ENCODE measurements at places on chromosomes 4 and X. TPM values are rescaled to one million over a fixed set of nuclear protein-coding genes. Genes with fewer than 3 reads are reported as not detected.

DNA sequence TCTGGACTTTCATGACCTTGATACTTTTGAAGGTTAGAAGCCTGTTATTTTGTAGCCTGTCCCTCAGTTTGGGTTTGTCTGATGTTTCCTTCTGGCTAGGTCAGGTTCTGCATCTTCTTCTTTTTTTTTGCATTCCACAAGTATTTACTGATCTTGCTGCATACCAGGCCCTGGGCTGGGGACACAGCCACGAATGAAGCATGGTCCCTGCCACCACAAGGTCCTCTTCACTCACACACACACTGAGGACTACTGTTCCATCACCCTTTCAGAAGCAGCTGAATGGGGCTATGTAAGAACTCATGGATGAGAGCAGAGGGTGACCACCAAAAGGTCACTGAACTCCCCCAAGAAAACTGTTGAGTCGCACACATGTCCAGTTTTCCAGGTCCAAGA, 39.2 kb downstream of the USP11 start:
- no peak for ATAC-seq

DNA sequence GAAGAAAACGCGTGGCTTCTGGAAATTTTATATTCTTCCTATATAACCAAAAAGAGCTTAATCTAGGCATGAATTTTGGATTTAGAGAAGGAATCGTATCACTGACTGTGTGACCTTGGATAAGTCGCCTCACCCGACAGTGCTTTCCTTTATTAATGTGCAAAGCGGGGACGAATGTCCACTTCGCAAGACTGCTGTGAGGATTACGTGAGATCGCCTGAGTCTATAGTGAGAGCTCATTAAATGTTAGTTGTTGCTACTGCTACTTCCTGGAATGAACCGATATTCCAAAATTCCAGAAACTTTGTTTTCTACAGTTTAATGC, 448 bp upstream of the TBC1D8B start:
- no peak for ATAC-seq

RAB40AL gene
- 0.21 TPM for total RNA-seq

DNA sequence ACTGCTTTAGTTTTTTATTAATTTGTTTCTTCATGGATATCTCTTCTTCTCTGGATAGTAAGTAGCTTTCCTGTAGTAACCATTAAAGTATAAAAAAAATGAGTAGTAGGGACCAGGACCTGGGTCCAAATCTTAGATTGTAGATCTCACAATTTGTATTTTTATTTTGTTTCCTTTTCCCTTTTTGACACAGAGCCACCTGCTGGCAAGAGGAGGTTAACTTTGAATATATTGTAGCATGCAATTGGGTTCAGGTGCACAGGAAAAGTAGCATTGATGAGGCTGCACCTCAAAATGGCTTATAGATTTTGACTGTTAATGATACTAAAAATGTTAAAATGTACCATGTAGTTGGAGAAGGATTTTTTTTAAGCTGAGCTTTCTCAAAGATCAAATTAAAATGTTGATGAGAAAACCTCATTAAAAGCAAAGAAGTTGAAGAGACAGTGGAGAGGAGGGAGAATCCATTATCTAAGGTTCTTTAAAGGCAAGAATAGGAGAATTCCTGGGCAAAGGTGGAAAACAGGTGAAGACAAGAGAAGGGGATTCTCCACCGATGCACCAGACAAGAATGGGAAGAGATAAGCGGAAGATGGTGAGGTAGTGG, 48.3 kb upstream of the HPGDS start:
- ATAC-seq = no peak

GRCh38 chr4:73855406-73855805, 2.3 kb downstream of the PF4V1 start:
- no peak for ATAC-seq

DNA sequence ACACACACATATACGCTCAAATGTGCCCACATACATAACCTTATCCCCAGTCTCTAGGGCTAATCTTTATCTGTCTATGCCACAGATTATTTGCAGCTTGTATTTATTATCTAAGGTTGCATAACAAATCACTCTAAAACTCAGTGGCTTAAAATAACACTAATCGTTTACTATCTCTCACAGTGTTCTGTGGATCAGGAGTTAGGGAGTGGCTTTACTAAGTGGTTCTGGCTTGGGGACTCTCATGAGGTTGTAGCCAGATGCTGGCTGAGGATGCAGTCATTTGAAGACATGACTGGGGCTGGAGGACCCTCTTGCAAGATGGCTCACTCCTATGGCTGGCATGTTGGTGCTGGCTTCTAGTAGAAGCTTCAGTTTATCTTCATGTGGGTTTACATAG, 68.5 kb upstream of the LNX1 start:
- ATAC-seq = no peak

SRPX gene
- total RNA-seq = 54.1 TPM

TMEM255A gene
- total RNA-seq = 0.23 TPM

Data from motor neuron (in vitro differentiated cells).